ENCODE measurements at places on chromosomes 5 and 9.
A peak's percentile ranks its signal among the peaks of the same experiment; 100 is the strongest.

- DNase-seq: no peak
Observed at GRCh38 chr5:60972231-60972630, 27.2 kb downstream of the NDUFAF2 start.

GRCh38 chr5:83494087-83494620 lies 22.6 kb downstream of the VCAN start:
- DNase-seq: no peak

DNA sequence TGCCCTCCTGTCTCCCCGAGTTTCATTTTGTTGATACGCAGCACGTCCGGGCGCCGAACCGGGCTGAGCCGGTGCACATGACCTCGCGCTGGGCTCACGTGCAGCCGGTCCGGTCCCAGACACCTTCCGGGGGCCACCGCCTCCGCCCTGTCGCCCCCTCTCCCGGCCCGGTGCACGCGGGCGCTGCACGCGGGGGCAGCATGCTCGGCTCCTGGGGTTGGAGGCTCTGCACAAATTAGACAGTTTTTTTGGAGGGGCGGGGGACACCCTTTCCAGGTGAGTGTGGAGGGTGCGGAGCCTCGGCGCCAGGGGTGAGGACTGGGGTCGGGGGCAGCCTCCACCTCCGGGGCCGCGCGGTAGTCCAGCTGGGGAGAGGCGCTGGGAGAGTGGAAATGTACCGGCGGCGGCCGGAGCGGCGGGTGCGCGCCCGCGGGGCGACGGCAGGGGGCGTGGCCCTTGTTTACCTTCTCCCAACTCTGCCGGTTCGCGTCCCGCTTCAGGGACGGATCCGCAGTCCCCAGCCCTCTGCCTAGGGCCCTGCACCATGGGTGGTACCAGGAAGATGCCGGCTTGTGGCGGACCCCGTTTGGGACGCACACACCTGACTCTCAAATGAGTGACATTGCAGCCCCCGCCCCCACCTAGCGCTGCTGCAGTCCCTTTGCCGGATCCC lies 1.1 kb downstream of the JADE2 start:
- DNase-seq: no peak

DNA sequence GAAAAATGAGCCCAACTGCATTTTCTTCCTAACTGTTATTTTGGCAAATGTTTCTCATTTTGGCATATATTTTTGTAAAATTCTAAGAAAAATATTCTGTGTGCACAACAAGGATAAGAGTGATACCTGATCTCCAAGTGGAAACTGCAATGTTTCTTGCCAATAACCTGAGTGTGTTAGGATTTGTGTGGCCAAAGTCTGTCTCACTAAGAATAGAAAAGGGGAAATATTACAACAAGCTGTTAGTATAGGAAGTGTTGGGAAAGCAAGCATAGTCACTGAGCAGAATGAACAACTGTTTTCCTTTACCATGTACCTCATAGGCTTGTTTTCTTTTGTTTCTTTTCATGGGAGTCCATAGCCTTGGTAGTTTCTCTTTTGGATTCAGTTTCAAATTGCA lies 624.2 kb downstream of the MTRR start:
- DNase-seq: no peak

GRCh38 chr5:124110942-124111341 lies 599.0 kb downstream of the CSNK1G3 start:
- DNase-seq: no peak

DNA sequence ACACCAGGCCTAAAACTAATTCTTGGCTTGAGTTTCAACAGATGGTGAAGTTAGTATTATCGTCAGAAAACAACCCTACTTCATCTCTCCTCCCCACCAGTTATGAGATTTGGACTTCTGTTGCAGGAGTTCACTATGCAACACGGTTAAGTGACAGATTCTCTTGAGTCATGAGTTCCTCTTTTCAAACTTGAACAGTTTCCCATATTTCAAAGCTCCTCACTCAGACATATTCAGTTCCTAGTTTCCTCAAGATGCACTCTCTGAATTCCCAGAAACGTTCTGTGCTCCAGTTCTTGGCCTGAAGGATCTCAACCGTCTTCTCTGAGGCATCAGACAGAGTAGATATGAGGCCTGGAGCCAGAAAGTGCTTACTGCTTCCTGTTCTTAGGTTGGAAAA lies 7.3 kb upstream of the PTGER4 start:
- no peak for DNase-seq

DNA sequence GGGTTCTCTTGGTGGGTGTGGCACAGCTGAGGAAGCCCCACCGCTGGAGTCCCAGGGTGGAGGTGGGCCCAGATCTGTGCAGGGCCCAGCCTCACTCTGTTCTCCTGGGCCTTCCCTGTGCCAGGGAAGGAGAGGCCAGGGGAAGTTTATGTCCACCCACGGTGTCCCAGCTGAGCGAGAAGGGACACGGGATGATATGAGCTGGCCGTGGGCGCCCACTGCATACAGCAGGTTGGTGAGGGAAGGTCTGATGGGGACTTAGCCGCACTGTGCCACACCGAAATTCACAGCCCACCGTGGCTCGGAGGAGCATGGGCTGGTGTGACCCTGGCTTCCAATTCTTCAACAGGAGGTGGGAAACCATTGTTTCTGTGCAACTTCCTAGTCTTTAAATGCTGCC lies 33.9 kb downstream of the UNC5A start:
- DNase-seq: no peak

GRCh38 chr5:43315682-43316081 lies 2.5 kb upstream of the HMGCS1 start:
- DNase-seq: no peak

GRCh38 chr5:73454379-73455036 lies 5.9 kb upstream of the FOXD1 start:
- peak; percentile 59 for DNase-seq

DNA sequence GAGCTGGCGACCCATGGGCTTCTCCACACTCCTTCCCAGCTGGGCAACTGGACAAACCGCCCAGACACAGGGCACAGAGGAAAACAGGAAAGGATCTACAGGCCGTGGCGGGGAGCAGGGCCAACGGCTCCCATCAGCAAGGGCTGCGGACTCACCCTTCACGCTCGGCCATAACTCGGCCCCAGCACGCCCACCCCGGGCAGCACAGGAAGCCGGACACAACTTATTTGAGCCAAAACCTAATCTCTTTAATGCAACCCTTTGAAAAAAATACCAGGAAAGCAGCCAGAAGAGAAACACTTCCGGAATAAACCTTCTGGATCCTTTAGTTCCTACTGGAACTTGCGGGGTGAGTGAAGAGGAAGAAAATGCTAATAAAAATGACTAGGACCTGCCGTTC lies 59.9 kb downstream of the VAV2 start:
- DNase-seq: no peak

DNA sequence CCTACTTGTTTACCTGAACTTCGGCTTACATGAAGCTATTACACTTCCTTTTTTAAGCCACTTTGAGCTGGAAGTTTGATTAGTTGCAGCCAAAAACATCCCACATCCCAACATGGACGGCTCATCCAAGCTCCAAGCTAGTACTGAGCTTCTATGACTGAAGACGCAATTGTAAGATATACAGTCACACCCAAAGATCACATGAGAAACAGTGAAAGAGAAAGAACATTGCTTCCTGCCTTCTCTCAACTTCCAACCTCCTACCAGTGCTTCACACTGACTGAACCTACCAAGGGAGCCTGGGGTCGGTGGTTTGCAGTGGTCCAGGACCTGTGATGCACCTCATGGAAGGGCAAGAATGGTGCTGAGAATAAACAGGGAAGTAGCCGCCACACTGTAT lies 27.4 kb upstream of the ADRA1B start:
- DNase-seq: no peak

DNA sequence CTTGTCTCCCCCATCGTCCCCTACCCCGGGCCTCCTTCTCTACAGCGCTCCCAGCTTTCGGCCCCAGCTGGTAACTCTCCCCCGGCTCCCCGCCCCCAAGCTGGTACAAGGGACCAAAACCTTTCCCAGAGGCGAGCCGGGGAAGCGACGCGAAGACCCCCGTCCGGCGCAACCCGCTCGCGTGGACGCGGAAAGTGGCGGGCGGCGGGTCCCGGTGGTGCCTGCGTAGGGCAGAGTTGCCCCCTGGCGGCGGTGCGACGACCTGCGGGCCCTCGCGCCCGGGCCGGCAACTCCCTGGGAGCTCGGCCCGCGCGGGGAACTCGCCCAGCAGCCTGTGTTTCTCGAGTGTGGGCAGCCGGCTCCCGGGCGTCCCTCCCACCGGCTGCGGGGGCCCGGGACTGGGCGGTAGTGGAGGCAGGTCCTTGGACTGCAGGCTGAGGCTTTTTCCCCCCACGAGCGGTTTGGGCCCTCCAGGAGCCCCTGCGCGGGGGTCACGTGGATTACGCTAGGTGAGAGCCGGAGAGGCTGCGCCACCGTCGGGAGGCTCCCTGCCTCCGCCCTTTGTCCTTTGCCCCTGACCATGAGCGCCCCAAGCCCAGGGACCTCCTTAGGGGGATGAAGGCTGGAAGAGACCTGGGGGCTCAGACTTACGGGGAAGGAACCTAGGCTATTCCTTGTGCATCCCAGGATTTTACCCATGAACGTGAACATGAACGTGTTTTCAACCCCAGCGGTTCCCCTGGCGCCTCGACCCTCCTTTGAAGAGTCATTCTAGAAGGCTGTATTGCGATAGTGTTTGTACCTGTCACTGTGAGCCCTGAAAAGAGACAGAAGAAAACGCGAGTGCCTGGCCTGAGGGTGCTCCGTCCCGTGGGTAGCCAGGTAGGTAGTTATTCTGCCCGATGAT lies 2.9 kb upstream of the FOXD1 start:
- DNase-seq: no peak

DNA sequence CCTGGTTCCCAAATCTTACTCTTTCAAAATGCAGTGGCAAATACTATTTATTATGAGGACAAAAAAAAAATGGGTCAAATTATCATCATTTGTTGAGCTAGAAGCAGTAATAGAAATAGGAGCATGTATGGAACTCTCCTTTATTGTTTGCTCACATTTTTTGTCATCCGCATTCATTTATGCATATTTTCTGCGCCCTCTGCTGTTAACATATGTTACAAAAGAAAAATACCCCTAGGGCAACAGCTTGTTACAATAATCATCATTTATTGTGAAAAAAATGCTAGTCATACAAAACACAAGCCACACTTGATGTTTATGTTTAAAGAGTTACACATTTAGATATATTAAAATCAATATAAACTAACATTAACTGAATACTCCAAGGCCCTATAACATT lies 328.2 kb downstream of the TUSC1 start:
- DNase-seq: no peak

GRCh38 chr5:169367861-169368260 lies 66.9 kb upstream of the SLIT3 start:
- DNase-seq: no peak

DNA sequence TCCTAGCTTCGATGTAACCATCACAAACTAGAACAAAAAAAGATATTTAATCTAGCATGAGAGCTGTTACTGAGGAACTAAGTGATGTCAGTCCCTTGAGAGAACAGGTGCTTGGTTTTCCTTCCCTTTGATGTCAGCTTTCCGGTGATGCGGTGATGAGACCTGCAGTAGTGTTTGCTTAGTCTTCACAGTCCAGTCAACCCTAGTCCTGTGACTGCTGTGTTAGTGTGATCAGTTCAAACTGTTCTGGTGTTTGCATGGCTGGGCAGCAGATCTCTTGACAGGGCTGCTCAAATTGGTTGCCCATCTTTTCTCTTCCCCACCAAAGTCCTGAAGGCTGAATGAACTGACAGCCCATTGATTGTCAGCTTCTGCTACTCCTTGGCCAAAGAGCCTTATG lies 608.6 kb upstream of the DAB2 start:
- no peak for DNase-seq

DNA sequence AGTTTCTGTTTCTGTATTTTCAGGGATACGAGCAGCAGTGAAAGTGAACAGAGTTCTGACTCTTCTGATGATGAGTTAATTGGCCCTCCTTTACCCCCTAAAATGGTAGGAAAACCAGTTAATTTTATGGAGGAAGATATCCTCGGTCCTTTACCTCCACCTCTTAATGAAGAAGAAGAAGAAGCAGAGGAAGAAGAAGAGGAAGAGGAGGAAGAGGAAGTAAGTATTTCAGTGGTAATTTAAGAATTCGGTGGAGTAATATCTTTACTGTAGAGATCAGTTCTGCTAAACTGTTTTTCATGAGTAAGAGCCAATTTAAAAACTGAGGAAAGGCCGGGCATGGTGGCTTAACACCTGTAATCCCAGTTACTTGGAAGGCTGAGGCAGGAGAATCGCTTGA lies 17.2 kb downstream of the WDR70 start:
- DNase-seq: no peak

DNA sequence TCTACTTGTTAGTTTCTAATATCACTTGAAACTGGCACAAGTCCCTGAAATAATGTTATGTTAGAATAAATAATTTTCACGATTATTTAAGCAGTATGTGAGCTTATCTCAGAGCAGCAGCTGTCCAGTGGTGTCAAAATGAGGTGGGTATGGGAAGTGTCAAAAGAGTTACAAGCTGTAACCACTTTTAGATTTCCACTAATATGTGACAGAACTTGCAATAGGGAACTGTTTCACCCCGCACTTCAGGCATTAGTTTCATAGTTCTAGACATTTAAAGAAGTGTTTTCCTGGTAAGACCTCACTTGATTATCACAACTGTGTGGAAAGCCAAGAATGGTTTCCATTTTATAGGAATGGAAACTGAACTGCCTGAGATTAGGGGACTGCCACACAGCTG lies 2.9 kb upstream of the ISCA1 start:
- no peak for DNase-seq

- DNase-seq: no peak
Observed at GRCh38 chr5:120509053-120509452, 45.0 kb downstream of the PRR16 start.

DNA sequence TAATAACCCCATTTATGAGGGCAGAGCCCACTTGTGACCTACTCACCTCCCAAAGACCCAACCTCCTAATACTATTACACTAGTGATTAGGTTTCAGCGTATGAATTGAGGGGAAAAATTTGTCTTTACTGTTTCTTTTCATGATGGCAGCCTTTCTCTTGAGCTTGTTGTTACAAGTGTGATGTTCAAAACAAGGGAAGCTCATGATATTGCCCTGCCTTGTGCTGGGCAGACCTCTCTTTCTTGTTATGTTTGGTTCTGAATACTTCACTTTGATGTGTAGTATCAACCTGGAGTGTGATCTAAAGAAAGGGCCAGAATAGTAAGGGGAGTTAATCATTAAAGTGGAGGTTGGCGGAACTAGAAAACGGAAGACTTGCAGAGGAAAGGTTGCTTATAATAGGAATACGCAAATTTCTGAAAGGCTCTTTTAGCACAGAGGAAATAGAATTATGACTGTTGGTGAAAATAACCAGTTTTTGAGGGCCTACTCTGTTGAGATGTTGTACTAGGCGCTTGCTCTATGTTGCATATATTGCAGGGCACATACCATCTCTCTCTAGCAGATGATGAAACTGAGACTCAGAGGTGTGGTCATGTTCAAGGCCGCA lies 68.2 kb downstream of the MELK start:
- no peak for DNase-seq

DNA sequence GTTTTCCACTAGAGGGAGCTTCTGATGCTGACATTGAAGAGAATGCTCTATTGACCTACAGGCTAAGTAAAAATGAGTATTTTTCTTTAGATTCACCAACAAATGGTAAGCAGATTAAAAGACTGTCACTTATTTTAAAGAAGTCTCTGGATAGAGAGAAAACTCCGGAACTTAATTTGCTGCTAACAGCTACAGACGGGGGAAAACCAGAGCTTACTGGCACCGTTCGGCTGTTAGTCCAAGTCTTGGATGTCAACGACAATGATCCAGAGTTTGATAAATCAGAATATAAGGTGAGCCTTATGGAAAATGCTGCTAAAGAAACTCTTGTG lies 764 bp downstream of the PCDHA11 start:
- no peak for DNase-seq

Measured in NCI-H187 treated with DMSO at 0.1 percent for 48 hours (cell line).